Lung (tissue), 17 donors: ENCODE measurements at places on chromosomes 13 and 19.
A peak's percentile ranks its signal among the peaks of the same experiment; 100 is the strongest.

DNA sequence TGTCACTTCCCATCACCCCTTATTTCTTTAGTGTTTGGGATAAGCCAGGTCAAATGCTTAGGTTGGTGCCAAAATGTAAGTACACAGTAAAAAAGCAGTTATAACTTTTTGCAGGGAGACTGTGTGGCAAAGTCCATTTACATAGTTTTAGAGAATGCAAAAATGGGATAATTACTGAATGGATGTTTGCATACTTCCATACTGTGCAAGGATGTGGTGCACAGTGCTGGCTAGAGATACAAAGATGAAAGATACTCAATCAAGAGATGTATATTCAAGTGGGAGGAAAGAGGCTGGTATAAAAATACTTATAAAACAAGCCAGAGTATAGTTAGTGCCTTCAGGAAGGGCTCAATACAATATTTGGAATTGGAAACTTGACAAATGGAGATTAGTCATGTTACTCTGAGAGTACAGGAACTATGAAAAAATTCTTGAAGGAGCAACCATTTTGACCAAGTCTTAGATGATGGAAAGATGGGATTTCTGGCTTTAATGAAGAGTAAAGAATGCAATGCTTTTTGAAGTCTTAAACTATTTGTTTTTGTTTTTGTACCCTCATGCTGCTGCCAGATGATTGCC lies 8.0 kb downstream of the PDS5B start:
- no peak for DNase-seq
- no peak overlapping the region for H3K27ac ChIP-seq
- H3K4me3 ChIP-seq, result no peak overlapping the region
- no peaks in the 10 kb centered on the region for H3K27me3 ChIP-seq

GRCh38 chr13:42001580-42001979 lies 40.7 kb upstream of the VWA8 start:
- H3K27ac ChIP-seq, result no peak overlapping the region
- DNase-seq, result peak; percentile 55
- H3K4me3 ChIP-seq, result no peak overlapping the region
- no peaks in the 10 kb centered on the region for H3K4me1 ChIP-seq

DNA sequence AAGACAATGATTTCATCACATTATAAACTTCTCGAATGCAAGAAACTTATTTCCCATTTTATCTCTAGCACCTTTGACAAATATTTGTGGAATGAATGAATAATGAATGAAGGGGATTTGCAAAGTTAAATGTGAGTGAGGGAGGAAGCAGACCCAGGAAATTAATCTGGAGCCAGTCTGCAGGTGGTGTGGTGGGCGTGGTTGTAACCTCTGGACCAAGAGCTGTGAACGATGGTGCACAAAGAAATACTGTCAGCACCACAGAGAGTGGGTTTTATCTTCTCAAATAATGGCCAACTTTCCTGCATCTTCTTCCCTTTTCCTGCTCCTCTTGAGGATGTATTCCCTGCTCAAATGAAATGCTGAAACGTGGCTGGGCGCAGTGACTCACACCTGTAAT lies 11.0 kb upstream of the ZNF792 start:
- no peak overlapping the region for H3K27ac ChIP-seq
- no peaks in the 10 kb centered on the region for H3K36me3 ChIP-seq
- H3K27me3 ChIP-seq, result no peaks in the 10 kb centered on the region
- DNase-seq, result no peak
- H3K4me3 ChIP-seq, result no peak overlapping the region

DNA sequence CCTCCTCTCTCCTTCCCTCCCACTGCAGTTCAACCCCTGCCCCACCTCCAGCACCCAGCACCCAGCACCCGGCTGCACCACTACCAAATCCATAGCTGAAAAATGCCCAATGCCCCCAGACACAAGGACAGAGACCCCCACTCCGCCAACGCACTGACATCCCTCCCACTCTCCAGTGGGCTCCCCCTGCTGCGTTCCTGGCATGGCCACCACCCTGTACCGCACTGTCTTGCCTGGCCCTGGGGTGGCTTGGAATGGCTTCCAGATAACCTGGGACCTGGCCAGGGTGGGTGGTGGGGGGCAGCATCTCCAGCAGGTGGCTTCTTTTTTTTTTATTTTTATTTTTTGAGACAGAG lies 5.8 kb upstream of the MKNK2 start:
- no peak overlapping the region for H3K4me3 ChIP-seq
- H3K27ac ChIP-seq, result no peak overlapping the region
- DNase-seq, result no peak
- H3K27me3 ChIP-seq, result no peaks in the 10 kb centered on the region
- H3K4me1 ChIP-seq, result peaks cover 41% of the 10 kb centered on the region
- no peaks in the 10 kb centered on the region for H3K36me3 ChIP-seq

DNA sequence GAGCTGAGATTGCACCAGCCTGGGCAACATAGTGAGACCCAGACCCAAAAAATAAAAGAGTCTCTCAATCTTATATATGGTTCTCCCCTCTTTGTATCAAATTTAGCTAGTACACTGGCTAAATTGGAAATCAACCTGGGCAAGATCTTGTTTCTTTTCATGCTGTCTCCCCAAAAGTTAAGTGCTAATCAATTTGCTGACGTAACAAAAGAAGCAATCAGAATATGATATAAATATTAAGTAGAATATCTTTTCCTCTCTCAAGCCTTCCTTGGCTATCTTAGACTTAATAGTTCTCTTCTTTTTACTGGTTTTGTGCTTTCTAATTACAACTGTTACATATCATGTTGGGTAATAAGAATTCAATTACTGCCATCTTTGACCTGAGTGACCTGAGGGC lies 258.9 kb downstream of the KCNRG start:
- DNase-seq, result no peak
- no peaks in the 10 kb centered on the region for H3K4me1 ChIP-seq
- no peaks in the 10 kb centered on the region for H3K36me3 ChIP-seq
- no peaks in the 10 kb centered on the region for H3K27me3 ChIP-seq
- H3K4me3 ChIP-seq, result no peak overlapping the region

- peaks cover 45% of the 10 kb centered on the region for H3K4me1 ChIP-seq
- H3K36me3 ChIP-seq, result no peaks in the 10 kb centered on the region
- no peaks in the 10 kb centered on the region for H3K27me3 ChIP-seq
- DNase-seq, result peak; percentile 55
- H3K27ac ChIP-seq, result peak overlapping the region; percentile 47
Observed at GRCh38 chr19:46863818-46864629, 3.2 kb downstream of the ARHGAP35 start.

DNA sequence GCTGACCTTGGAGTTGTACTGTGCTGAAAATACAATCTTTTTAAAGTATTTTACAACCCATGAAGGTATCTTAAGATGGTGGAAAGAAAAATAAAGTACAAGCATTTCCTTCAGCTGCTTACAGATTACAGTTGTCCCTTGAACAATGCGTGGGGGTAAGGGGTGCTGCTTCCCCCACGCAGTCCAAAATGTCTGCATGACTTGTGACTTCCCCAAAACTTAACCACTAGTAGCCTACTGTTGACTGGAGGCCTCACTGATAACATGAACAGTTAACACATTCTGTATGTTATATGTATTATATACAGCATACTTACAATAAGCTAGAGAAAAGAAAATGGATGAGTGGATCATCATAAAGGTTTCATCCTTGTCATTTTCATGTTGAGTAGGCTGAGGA lies 45.3 kb upstream of the ZNF599 start:
- DNase-seq, result no peak
- no peak overlapping the region for H3K27ac ChIP-seq
- H3K36me3 ChIP-seq, result peaks cover 4% of the 10 kb centered on the region
- no peaks in the 10 kb centered on the region for H3K27me3 ChIP-seq

DNA sequence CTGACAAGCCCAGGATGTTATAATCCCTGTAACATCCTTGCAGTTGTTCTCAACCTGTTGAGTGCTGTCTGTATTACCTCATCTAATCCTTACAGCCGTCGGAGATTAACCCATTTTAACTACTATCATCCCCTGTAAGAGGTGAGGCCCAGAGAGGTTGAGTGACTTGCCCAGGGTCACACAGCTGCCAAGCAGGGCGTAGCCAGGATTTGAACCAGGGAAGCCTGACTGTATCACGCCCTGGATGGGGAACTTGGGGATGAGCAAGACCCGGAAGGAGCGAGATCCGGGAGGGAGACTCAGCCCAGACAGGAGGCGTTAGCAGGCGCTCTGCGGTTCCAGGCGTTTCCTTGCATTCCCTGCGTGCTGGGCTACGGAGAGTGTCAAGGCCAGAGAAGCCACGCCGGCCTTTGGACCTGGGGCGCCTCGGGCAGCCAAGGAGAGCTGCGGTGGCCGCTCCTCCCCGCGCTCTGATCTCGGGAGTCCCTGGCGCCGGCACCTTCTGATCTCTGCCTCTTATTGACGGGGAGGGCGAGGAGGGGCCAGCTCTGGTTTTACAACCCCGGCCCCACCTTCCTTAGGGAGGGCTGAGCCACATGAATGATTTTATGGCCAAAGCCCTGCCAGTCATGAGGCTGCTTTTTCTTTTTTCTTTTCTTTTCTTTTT lies 6.2 kb downstream of the SULT2B1 start:
- H3K4me3 ChIP-seq, result no peak overlapping the region
- H3K4me1 ChIP-seq, result no peaks in the 10 kb centered on the region
- DNase-seq, result peak; percentile 45
- H3K27me3 ChIP-seq, result no peaks in the 10 kb centered on the region
- no peaks in the 10 kb centered on the region for H3K36me3 ChIP-seq

- peak overlapping the region; percentile 51 for H3K27ac ChIP-seq
- no peak overlapping the region for H3K4me3 ChIP-seq
- H3K4me1 ChIP-seq, result peaks cover 1% of the 10 kb centered on the region
Observed at GRCh38 chr19:40640744-40641143, 39.6 kb downstream of the LTBP4 start.

- peak; percentile 24 for DNase-seq
- no peaks in the 10 kb centered on the region for H3K27me3 ChIP-seq
- no peaks in the 10 kb centered on the region for H3K36me3 ChIP-seq
- H3K27ac ChIP-seq, result no peak overlapping the region
- H3K4me1 ChIP-seq, result peaks cover 20% of the 10 kb centered on the region
- no peak overlapping the region for H3K4me3 ChIP-seq
Observed at GRCh38 chr19:12912571-12912970, 6.5 kb downstream of the SYCE2 start.

- H3K36me3 ChIP-seq, result peaks cover 13% of the 10 kb centered on the region
- H3K27me3 ChIP-seq, result no peaks in the 10 kb centered on the region
- H3K4me1 ChIP-seq, result peaks cover 7% of the 10 kb centered on the region
- H3K4me3 ChIP-seq, result peak overlapping the region; percentile 73
- DNase-seq, result no peak
- no peak overlapping the region for H3K27ac ChIP-seq
Observed at GRCh38 chr19:54114340-54115108, 933 bp downstream of the TFPT start.

- H3K4me1 ChIP-seq, result peaks cover 10% of the 10 kb centered on the region
- no peak overlapping the region for H3K4me3 ChIP-seq
- no peaks in the 10 kb centered on the region for H3K27me3 ChIP-seq
- H3K27ac ChIP-seq, result no peak overlapping the region
Observed at GRCh38 chr19:56504581-56504980, 3.1 kb upstream of the ZNF471 start.

GRCh38 chr13:76644906-76645305 lies 241.3 kb downstream of the KCTD12 start:
- H3K36me3 ChIP-seq, result no peaks in the 10 kb centered on the region
- H3K27me3 ChIP-seq, result no peaks in the 10 kb centered on the region
- DNase-seq, result peak; percentile 44

- H3K4me1 ChIP-seq, result no peaks in the 10 kb centered on the region
- no peak overlapping the region for H3K4me3 ChIP-seq
- H3K36me3 ChIP-seq, result no peaks in the 10 kb centered on the region
- H3K27ac ChIP-seq, result no peak overlapping the region
Observed at GRCh38 chr19:4635754-4636116, 3.6 kb upstream of the TNFAIP8L1 start.

DNA sequence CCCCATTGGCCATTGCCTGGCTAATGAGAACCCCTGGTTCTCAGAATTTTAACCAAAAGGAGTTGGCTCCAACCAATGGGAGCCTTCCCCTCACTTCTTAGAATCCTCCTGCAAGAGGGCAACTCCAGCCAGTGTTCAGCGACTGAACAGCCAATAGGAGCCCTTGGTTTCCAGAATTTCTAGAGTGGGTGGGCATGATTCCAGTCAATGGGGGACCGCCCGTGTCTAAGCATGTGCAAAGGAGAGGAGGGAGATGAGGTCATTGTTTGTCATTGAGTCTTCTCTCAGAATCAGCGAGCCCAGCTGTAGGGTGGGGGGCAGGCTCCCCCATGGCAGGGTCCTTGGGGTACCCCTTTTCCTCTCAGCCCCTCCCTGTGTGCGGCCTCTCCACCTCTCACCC lies 9.5 kb upstream of the SWSAP1 start:
- DNase-seq, result no peak
- H3K4me3 ChIP-seq, result no peak overlapping the region
- peaks cover 36% of the 10 kb centered on the region for H3K36me3 ChIP-seq
- no peak overlapping the region for H3K27ac ChIP-seq
- no peaks in the 10 kb centered on the region for H3K27me3 ChIP-seq

DNA sequence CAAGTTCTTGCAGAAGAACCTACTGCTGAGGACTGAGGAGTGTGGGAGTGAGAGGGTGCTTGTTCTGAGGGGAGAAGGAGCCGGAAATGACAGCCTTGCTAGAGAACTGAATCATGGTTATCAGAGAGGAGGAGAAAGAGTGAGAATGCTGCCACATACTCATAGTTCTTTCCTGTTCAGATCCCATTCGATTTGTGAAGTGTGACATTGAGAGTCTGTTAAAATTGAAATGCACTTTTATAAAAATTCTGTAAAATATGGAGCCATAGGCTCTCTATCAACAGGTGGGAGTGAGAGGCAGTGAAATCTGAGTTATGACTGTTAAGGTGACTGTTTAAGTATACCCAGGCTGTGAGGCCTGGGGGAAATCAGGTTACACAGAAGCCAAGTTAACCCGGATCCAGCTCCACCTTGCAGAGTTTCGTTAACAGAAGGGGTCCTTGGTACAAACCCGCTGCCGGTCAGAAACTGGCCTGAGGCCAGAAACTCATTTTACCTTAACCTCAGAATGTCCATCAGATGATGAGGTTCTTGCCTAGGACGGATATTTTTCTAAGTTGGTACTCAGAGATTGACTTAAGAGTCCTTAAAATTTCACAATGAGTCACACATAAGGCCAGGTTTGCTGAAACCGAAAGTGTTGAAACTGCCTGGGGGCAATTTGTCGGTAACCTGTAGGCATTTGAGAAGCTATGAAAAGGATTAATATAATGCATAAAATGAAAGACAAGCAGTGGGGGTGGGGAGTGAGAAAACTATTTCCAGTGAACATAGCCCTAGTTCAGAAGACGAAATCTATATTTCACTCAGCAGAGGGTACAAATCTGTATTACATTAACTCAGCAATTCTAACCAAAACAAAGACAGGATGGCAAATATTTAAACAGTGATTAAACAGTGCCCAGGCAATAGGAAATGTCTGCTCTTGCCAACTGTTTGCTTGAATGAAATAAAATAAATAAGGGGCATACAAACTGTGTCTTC lies 350.5 kb downstream of the KCNRG start:
- DNase-seq, result peak; percentile 43
- H3K27ac ChIP-seq, result no peak overlapping the region
- no peaks in the 10 kb centered on the region for H3K27me3 ChIP-seq
- no peaks in the 10 kb centered on the region for H3K36me3 ChIP-seq

GRCh38 chr19:11239377-11240000 lies at the start of gene ANGPTL8:
ANGPTL8 (plus strand) TSS chr19:11239619; CDS start chr19:11239638, 19 bp downstream.
- no peak within 1 kb of the TSS for H3K4me3 ChIP-seq
- no peaks in the 10 kb centered on the region for H3K4me1 ChIP-seq
- H3K27me3 ChIP-seq, result no peaks in the 10 kb centered on the region
- DNase-seq, result no peak
